ENCODE measurements at places on chromosomes 4 and X.

DNA sequence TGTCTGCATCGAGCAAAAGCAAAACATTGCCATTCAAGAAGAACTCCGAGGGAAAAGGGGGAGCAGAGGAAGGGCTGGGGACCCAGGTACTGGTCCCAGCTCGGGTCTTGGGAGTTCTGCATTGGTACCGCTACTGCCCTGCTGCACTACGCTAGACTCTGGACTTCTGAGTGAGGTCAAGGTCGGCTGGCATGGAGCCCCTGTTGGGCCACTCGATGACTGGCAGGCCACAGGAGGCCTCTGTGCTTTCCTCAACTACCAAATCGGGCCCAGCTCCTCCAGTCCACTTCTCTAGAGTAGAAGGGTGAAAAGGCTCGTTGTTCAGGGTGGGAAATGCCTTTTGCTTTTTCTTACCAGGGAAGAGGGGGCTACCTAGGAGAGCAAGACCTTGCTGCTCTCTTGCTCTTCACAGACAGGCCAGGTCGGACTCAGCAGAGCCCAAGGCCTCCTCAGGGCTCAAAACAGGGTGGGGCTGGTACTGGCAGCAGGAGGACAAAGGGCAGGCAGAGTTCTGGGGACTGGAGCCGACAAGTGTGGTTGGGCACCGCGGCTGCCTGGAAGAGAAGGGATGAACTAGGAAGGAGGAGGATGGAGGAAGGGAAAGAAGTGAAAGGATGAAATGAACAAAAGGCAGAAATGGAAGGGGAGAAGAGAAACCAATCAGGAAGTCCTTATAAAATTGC lies 8.9 kb upstream of the IRAK1 start:
- no peak for DNase-seq

- DNase-seq: no peak
Measured at GRCh38 chr4:151276787-151277562, at the start of gene PRSS48. Gene PRSS48, plus strand, starts transcription at chr4:151277161. Its CDS starts 12 bp downstream, at chr4:151277173.

- DNase-seq: no peak
Measured at GRCh38 chr4:76235407-76235806, 16.1 kb upstream of the FAM47E start.

DNA sequence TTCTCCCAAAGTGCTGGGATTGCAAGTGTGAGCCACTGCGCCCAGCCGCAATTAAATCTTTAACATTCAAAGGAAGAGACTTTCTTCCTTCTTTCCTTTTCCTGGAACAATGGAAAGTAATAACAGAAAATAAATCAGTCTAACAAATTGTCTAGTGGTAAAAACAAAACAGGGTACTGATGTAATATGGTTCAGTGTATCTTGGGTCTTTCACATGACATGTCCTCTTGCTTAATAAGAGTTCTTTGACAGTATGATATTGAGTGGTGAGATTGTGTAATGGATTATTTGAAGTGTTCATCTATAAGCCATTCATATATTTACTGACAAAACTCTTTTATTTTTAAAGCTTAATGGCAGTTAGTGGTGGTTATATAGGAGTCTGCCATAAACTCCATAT lies 256.6 kb downstream of the SPRY1 start:
- no peak for DNase-seq

- DNase-seq: no peak
Measured at GRCh38 chr4:139129206-139129605, 47.8 kb downstream of the ELF2 start.

GRCh38 chrX:110308220-110308619 lies 9.7 kb downstream of the AMMECR1 start:
- DNase-seq: no peak

DNA sequence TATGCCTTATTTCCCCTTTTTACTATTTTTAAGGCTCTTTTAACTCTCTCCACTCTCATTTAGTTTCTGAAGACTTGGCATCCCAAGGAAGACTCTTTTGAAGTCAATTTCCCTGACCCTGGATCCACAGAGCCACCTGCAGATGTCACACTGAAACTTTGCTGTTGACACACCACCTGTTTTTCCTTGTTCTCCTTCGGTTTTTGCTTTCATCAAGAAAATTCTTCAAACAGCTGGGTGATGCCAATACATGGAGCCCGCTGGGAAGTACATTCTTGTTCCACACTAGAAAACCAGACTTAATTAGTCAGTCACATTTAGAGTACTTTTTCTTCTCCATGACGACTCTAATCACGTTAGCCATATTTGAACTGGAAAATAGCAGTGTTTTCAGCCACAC lies 293.9 kb downstream of the PDGFC start:
- no peak for DNase-seq

DNA sequence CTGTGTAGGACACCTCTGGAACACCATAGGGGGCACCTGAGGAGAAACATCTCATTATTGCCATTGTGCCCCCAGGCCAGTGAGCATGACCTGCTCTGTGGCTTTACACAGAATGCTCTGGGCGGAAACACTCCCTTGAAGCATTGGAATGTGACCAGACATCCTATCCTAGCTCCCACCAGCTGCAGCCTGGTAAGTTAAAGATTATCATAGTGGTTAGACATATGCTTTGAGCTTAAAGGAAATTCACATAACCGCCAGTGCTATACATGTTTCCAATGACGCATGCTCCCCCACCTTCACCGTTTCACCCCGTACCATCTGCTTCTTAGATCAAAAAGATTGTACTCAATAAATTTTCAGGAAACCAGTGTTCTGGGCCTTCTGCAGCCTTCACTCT lies 217.7 kb upstream of the CENPE start:
- DNase-seq: no peak

DNA sequence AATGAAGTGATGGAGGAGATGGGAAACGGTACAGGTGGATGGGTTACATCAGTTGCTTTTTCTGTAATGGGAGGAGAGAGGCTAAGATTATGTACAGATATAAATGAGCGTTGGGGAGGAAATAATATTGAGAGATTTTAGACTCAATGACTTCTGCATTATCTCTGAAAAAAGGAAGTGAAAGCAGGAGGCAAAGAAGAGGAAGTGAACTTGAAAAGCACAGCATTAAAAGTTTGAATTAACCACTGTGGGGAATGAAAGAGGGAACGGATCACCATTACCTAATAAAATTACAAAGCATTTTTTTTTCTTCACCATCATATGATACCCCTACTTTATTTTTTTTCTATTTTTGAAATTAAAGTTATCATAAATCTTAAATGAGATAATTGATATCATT lies 1025.5 kb downstream of the RPA4 start:
- DNase-seq: no peak

DNA sequence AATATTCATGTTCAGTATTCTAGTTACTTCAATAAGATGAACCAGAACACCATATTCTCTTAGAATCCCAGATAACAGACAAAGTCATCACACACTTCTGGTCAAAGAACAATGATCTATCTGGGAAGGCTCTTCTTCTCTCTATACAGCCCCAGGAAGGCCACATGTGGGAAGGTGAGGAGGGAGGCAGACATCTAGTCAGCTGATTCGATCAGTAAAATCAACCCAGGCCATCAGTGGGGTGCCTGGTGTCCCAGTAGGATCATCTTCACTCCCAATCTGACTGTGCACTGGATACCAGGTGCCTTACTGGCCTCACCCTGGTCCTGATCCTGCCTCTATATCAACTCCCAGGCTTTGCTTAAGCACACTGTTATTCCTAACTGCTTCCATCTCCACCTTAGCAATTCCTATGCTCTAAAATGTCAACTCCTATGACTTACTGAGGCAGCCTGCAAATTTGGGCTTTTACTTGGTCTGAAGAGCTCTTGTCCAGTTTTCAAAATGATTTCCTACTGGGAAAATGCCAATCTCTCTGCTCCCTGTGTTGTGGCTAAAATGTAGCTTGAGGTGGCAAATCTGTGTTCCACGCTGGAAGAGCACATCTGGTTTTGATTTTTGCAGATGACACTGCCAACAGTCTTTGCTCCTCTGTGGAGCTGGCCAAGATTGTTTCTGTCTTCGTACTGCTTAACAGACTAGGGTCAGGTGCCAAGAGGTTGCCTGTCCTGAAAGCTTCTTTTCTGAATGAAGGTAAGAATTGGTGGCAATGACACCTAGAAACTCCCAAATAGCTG lies 128.7 kb downstream of the MGST2 start:
- peak; percentile 32 for DNase-seq

DNA sequence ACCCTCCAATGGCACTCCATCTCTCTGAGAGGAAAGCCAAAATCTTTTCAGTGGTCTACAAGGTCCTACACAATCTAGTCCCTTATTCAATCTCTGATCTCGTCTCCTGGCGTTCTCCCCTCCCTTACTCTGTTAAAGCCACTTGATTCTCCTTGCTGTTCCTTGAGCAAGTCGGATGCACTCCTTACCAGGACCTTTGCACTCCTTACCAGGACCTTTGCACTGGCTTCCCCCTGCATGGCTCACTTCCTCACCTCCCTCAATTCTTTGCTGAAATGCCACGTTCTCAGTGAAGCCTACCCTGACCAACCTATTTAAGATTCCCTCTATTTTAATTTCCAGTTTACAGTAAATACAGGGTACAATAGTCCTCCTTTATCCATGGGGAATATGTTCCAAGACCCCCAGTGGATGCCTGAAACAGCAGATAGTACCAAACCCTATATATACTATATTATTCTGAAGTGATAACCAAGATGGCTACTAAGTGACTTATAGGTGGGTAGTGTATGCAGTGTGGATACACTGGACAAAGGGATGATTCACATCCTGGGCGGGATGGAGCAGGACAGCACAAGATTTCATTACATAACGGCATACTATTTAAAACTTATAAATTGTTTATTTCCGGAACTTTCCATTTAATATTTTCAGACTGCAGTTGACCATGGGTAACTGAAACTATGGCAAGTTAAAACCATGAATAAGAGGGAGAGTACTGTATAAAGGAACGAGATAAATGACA lies 6.5 kb upstream of the DLG3 start:
- DNase-seq: no peak

- DNase-seq: no peak
Measured at GRCh38 chr4:94508806-94509205, 57.1 kb downstream of the PDLIM5 start.

GRCh38 chrX:110532581-110532931 lies 173.9 kb downstream of the RTL9 start:
- no peak for DNase-seq

- no peak for DNase-seq
Measured at GRCh38 chr4:123200051-123200940, 196.3 kb upstream of the SPRY1 start.

DNA sequence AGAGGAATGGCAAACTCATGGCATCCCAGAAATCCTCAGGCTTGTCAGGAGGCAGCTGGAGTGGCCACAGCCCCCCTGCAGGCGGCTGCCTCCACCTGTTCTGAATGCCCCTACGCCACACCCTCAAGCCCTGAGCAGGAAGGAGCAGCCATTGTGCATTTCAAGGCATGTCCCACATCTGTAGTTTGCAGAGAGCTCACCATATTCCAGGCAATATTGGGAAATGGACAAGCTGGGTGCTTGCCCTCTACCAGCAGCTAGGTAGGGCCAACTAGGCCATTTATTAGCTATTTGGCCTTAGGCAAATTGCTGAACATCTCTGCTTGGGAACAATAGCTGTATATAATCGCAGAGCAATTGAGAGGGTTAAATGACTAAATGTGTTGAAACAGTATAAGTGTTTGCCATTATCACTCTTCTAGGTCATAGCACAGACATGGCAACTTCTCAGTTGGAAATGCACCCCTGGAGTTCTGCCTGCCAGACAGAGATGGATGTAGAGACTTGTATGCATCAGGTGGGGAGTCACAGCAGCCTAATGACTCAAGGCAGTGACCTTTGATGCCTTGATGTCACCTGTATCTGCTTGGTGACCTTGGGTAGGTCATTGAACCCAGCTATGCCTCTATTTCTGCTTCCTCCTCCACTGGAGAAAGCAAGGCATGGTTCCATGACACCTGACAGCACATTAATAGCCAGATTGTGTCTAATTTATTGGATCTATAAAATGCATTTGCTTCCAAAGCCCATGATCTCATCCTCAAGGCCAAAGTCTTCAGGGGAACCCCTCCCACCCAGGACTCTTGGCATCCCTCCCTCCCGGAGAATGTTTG lies 52.8 kb downstream of the FHDC1 start:
- no peak for DNase-seq

GRCh38 chrX:141133272-141133671 lies 43.7 kb downstream of the LDOC1 start:
- no peak for DNase-seq

DNA sequence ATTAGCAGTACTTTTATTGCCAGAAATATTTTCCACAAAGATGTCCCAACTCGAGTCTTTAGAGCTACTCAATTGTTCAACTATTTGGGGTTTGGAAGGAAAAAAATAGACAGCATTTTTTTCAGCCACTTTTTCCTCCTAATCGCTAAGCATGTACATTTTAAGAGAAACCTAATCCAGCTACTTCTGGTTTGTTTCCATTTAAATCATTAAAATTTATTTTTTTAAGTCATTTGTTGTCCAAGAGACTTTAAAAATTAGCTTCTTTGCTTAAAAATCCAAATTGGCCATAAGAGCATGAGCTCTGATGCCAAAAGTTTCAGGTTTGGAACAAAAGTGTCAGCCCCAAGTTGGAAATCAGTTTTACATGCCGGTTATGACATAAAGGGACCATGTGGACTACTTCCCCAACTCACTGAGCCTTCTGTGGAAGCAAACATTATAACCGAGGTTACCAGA lies 186.3 kb upstream of the INTU start:
- DNase-seq: no peak

DNA sequence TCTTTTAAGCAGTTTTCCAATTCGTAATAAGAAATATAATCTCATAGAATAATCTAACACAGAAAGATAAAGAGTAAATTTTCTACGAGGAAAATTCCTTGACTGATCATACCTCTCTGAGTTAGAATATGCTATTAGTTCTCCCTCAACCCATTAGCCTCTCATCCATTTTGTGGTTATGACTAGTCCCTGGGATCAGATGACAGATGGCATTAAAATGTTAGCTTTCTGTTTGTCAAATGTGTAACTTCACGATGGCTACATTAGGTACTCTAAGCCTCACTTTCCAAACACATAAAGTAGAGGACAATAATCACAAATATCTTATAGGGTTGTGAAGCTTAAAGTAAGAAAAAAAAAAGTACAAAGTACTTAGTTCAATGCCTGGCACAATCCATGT lies 112.2 kb downstream of the ZAR1 start:
- no peak for DNase-seq

DNA sequence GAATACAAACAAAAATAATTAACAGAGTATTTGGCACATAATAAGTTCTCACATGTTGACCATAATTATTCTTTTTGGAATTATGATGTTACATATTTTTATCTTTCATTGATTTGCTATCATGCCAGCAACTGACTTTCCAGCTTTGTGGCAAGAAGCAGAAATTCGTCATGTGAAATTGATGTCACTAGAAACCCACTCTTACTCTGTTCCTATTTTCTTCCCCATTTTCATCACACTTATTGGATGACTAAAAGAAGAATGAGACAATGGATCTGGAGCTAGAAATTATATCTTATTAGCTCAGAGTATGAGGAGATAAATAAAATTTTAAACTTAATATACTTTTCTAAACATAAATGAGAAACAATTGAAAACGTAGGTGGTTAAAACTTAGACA lies 31.9 kb downstream of the EGF start:
- no peak for DNase-seq

- DNase-seq: no peak
Measured at GRCh38 chr4:30281986-30282385, 438.2 kb upstream of the PCDH7 start.
